ENCODE measurements at places on chromosomes 3 and 15. TPM values are rescaled to one million over a fixed set of nuclear protein-coding genes. Genes with fewer than 3 reads are reported as not detected.

The FURIN gene
- total RNA-seq: 8.3 TPM

The PSMA4 gene
- total RNA-seq: 595 TPM

DNA sequence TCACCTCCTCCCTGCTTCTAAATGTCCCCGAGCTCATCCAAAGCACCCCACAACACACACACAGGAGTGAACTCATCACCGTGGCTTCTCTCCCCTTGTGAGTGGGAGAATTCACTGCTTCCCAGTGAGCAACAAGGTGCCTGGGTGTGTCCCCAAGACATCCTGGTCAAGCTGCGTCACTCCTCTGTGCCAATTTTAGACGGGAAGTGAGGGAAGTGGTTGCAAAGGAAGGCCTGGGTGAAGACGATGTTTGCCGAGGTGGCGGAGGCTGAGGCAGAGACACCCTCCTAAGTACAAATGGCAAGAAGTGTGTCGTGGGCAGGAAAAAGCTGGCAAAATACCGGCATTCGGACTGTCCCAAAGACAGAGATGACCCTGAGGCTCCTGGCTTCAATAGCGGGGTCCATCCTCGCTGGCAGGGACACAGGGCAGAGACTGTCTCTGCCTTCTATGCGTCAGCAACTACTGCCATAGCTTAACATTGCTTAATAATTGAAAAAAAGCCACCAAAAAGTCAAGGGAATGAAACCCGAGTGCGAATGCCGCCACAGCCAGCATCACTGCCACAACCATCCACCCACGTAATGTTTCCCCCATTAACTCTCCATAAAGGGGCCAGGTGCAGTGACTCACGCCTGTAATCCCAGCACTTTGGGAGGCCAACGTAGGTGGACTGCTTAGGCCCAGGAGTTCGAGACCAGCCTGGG, 72.8 kb downstream of the VGLL4 start:
- no peak for DNase-seq

DNA sequence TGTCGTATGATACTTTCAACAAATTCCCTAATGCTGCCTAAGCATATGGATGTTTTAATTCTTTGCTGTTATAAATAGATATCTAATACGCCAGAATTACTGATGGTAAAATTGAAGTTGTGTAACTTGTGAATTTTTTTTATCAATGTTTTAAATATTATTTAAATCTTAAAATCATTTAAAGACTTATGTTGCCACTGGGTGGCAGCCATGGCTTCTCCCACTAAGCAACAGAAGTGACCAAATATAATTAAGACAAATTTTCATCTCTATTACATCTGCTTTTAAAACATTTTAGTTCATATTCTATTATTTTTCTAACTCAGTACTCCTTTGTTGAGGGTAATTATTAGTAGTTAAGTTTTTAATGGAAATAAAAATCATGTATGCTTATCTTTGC, 8.1 kb upstream of the IL20RB start:
- H3K27me3 ChIP-seq: no peaks in the 10 kb centered on the region
- no peak overlapping the region for H3K4me3 ChIP-seq
- no peak overlapping the region for H3K27ac ChIP-seq
- peaks cover 3% of the 10 kb centered on the region for H3K36me3 ChIP-seq
- no peaks in the 10 kb centered on the region for H3K4me1 ChIP-seq

- H3K4me1 ChIP-seq: peaks cover 13% of the 10 kb centered on the region
- no peak overlapping the region for H3K4me3 ChIP-seq
- H3K27ac ChIP-seq: no peak overlapping the region
These were observed 124.2 kb downstream of the SHQ1 start for GRCh38 chr3:72724070-72724469.

GRCh38 chr15:50046159-50046558, 72.9 kb downstream of the ATP8B4 start:
- no peaks in the 10 kb centered on the region for H3K27me3 ChIP-seq
- no peak overlapping the region for H3K27ac ChIP-seq
- H3K4me1 ChIP-seq: no peaks in the 10 kb centered on the region
- no peak for DNase-seq
- H3K4me3 ChIP-seq: no peak overlapping the region
